Nephron progenitor cell (in vitro differentiated cells): ENCODE measurements at places on chromosomes 11 and 22.

DNA sequence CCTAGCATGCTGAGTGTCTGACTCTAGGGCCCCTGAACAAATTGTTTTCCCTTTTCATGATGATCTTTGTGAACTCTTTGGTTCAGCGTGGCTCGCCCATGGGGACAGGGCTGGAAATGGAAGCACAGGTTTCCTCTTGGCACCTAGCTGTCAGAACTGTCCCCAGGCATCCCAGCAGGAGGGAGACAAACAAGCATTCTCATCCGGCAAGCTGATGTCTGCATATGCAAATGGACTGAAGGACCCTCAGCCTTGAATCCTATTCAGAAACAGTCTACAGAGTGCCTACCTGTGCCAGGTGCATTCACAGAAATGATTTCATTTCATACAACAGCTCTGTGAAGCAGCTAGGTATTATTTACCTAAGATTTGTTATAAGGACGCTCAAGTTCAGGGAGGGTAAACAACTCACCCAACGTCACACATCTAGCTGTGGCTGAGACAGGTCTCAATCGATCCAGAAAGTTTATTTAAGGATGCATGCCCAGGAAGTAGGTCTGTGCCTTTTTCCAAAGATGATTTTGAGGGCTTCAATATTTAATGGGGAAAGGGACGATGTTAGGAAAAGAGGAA lies 176.4 kb downstream of the KIRREL3 start:
- DNase-seq = no peak

GRCh38 chr11:70126494-70126893 lies 48.4 kb downstream of the ANO1 start:
- DNase-seq = no peak

- no peak for DNase-seq
Measured at GRCh38 chr22:39953101-39953500, 7.1 kb upstream of the TMA7B start.

- DNase-seq = peak; percentile 77
Measured at GRCh38 chr11:120013325-120014250, 124.3 kb downstream of the TRIM29 start.

- DNase-seq = peak; percentile 27
Measured at GRCh38 chr22:29369460-29369859, 18.9 kb downstream of the AP1B1 start.

DNA sequence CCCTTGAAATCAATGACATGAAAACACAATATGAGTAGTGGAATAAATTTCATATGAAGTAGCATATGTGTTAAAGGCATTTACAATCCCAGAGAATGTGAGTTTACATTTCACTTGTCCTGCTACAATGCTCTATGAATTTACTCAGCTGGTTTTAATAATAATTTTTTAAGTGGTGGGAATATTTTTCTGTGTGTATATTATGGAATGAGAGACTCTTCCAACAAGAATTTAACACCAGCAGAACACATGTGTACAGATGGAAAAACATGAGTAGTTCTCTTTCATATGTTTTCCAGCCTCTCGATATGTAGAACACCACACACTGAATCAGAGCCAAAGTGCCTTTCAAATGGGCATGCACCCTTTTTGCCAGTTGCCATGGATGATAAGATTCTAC lies 170.4 kb downstream of the MAML2 start:
- no peak for DNase-seq

- no peak for DNase-seq
Measured at GRCh38 chr22:40463017-40463631, 92.7 kb downstream of the SGSM3 start.

GRCh38 chr22:44131412-44131811 lies 49.3 kb upstream of the PARVG start:
- no peak for DNase-seq

DNA sequence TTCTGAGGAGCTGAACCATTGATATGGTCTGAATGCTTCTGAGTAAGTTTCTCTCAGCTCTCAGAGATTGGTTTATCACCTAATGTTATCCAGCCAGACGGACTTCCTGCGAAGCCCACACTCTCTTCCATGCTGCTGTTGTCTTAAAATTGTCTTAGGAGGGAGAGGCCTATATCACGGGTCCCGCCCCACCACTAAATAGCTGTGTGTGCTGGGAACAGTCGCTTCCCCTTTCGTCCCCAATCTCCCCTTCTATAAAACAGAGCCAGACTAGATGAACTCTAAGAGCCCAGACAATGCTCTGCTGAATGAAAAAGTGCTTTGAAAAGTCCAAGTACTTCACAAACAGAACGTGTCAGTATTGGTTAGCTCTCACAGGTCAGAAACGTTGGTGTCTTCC lies 81.4 kb upstream of the AKIP1 start:
- no peak for DNase-seq

DNA sequence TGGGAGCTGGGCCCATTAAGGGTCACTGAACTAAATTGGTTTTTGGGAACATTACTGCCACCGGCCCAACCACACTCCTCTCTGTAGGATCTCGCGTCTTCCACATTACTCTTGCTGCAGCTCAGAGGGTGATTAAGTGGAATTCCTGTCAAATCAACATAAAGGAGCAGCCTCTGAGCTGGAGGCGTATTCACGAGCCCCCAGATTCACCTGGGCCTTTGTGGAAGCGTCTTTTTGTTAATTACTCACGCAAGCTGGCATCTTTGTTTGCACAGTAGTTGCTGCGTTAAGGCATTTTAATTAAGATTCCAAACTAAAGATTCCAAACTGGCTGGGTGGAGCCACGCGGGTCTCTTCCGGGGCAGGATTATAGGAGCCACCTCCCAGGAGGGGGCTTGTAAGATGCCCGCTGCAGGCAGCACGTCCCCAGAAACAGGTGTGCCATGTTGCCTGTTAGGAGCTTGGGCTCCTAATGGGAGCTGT lies 21.5 kb upstream of the RFPL3 start:
- no peak for DNase-seq

GRCh38 chr22:31019191-31019930 lies 50.3 kb downstream of the TUG1 start:
- no peak for DNase-seq

- no peak for DNase-seq
Measured at GRCh38 chr22:36257308-36257707, 4.4 kb downstream of the APOL1 start.

GRCh38 chr11:57815877-57816276 lies 54.3 kb downstream of the CTNND1 start:
- DNase-seq = no peak

- no peak for DNase-seq
Measured at GRCh38 chr22:47161631-47162030, 399.2 kb downstream of the TBC1D22A start.

- DNase-seq = no peak
Measured at GRCh38 chr11:73326929-73327811, 19.1 kb downstream of the ARHGEF17 start.

GRCh38 chr11:105705786-105706530 lies 96.1 kb downstream of the GRIA4 start:
- no peak for DNase-seq

DNA sequence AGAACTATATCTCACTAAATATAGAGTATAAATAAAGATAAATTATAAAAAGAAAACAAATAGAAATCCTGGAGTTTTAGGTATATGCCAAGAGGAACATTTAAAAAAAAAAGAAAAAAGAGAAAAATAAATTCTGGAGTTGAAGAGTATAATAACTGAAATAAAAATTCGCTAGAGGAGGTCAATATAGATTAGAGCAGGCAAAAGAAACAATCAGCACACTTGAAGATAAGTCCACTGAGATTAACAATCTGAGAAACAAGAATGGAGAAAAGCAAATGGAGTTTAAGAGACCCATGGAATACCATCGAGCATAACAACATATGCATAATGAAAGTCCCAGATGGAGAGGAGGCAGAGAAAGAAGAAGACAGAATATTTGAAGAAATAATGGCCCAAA lies 14.3 kb upstream of the BEST1 start:
- DNase-seq = no peak

GRCh38 chr22:48630433-48630754 lies 1197.3 kb downstream of the BRD1 start:
- DNase-seq = no peak

- DNase-seq = peak; percentile 74
Measured at GRCh38 chr11:120929664-120930154, 94.2 kb upstream of the TBCEL start.

DNA sequence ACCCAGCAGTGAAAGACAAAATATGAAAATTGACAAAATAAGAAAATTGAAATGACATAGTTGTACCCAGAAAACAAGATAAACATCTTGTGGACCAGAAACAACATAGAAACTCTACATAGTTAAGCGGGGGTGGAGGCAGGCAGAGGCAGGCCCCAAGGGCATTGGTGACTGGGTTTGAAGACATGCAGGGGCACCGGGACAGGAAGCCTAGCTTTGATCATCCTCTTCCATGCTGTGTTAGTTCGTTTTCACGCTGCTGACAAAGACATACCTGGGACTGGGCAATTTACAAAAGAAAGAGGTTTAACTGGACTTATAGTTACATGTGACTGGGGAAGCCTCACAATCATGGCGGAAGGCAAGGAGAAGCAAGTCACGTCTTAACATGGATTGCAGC lies 33.5 kb upstream of the CRTAM start:
- DNase-seq = no peak

- DNase-seq = no peak
Measured at GRCh38 chr11:10926801-10927211, 69.0 kb upstream of the ZBED5 start.

DNA sequence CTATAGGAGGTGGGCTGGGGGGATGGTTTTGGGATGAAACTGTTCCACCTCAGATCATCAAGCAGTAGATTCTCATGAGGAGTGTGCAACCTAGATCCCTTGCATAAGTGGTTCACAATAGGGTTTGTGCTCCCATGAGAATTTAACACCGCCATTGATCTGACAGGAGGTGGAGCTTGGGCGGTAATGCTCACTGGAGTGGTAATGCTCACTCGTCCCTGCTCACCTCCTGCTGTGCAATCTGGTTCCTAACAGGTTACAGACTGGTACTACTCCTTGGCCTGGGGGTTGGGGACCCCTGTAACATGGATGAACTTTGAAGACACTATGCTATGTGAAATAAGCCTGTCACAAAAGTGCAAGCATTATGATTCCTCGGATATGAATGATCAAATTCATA lies 87.0 kb upstream of the CLNS1A start:
- DNase-seq = no peak

GRCh38 chr11:79393362-79394043 lies 47.3 kb downstream of the TENM4 start:
- peak; percentile 41 for DNase-seq

DNA sequence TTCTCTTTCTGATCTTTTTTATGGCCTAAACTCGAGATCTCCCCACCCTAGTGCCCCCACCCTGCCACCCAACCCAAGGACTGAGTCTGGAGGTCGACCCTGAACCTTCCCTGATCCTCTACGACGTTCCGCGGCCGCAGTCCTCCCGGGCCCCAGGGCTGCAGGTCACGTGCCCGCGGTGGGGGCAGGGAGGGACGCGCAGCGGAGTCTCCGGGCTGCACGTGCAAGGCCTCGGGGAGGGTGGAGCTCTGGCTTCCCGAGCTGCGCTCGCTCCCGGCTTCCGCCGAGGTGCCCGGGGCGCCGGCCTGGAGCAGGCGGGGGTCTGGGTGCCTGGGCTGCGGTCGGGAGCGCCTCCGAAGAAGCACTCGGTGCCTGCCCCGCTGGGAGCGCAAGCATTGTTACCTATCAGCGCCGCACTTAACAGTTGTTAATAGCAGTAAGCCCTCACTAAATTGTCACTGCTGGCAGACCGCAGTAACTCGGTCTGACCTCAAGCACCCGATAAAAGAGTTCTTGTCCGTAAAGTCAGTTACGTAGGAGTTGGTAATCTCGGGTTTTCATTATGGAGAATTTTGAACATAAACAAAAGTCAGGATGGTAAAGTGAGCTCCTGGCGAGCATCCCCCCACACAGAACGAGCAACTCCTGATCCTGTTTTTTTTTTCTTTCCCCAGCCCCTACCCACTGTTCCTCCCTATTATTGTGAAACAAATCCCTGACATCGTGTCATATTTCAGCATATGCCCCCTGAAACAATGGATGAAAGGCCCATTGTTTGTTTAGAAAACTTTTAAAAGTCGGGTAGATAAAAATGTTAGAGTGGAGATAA lies 69.7 kb upstream of the EP300 start:
- peak; percentile 87 for DNase-seq

DNA sequence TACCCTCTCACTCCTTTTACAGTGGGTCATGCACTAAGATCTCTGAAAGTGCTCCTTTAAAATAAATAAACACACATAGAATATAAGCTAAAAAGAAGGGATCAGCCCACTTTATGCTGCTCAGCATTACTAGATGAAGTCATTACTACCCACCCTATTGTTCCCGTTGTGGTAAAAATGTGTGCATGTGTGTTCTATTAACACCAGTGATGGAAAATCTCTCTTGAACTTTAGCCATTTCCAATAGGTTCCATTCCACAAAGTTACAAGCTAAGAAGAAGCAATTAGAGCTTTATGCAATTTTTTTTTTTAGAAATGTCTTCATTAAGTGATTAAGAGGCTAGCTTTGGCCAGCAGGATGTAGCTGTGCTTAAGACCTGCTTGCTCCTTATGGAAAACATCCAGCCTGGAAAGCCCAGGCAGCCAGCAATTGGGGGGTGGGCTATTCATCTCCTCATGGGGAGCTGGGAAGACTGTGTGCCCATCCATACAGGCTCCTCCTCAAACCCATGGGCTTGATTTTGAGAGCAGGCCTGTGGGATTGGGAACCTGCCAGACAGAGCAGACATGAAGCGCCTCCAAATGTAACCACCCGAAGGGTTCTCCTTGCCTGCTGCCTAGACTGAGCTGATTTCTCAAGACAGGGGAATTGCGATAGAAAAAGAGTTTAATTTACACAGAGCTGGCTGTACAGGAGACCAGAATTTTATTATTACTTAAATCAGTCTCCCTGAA lies 92.9 kb upstream of the PARVA start:
- no peak for DNase-seq

DNA sequence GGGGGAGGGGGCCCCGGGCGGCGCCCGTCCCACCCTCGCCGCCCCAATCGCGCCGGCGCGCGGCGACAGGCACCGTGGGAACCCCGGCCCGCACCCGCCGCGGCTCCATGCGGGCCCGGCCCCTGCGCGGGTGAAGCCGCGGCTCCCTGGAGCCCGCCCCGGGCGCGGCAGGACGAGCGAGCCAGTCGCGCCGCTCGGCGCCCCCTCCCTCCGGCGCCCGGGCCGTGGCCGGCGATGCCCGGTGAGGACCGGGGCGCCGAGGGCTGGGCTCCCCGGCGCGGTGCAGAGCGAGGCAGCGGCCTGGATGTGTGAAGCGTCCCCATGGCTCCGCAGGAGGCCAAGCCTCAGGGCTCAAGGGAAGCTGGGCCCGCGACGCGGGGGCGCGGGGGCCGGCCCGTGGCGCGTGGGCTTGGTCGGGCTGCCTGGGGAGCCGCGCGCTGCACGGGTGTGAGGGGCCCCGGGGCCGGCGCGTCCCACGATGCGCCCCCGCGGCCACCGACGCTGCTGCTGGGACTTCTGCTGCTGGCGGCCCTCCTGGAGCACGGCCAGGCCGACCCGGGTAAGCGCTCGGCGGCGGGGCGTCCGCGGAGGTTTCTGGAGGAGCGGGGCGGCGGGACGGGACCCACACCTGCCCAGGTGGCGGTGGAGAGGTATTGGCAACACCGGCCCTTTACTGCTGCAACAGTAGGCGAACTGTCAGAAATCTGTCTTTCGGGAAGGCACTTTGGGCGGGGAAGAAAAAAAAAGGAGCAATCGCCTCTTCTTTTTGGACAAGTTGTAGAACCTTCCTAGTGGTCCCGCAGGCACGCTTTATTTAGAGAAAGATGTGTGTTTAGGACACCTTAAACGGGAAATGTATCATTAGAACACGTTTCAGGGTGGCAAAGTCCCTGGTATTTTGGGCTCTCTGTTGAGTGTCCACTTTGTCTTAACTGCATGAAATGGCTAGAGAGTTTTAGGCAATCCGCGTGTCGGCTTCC lies 119.4 kb downstream of the HIPK3 start:
- peak; percentile 62 for DNase-seq
